ENCODE measurements at places on chromosomes 12 and 14.

- DNase-seq: no peak
These were observed 175.3 kb downstream of the TMEM121 start for GRCh38 chr14:105701456-105702274.

DNA sequence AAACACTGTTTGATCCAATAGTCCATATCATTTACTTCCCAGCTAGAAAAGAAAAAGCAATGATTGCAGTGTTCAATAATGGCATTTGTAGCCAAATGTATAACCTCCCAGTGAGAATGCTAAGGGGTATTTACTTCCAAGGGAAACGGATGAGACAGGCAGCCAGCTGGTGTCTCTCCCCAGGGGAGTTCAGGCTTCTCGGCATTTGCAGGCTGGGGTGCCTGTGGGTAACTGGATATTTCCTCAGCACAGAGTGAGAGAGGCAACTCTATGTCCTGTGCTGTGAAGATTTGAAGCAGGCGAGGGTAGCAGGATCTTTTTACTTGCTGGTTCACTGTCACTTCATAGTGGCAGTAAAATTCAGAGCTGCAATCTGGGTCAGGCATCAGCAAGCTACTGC, 1455.6 kb upstream of the TMEM132C start:
- DNase-seq: no peak

DNA sequence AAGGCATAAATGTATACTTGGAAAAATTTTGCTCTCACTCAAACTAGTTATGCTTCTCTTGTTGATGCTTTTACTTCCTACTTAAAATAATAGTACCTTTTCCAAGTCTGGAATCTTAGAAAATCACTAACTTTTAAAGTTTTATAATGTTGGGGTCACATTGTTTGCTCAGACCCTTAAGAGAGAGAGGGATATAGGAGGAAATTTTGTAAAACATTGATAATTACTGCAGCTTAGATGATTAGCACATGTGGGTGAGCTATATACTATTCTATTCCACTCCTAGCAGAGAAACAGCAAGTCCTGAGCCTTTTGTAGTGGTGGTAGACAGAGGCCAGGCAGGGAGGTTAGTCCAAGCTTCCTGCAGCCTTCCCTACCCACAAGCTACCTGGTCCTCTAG, 13.4 kb downstream of the EID3 start:
- no peak for DNase-seq

DNA sequence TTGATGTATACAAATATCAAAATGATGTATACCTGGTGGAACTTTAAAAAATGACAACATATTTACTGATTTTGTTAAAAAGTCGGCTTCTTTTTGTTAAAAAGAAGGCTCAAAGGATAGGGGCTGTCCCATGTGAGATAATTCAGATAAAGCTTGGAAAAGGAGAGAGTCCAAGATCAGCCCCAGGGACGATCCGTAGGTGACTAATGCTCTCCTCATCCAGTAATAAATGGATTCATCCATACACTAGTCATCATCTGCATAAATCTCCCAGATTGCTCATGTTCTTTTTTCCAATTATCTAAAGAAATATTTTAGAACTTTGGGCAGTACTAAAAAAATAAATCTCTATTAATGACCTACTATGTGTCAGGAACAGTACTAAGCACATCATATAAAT, 23.4 kb upstream of the FSCB start:
- no peak for DNase-seq

GRCh38 chr14:22460461-22461195, 128.4 kb downstream of the DAD1 start:
- no peak for DNase-seq

DNA sequence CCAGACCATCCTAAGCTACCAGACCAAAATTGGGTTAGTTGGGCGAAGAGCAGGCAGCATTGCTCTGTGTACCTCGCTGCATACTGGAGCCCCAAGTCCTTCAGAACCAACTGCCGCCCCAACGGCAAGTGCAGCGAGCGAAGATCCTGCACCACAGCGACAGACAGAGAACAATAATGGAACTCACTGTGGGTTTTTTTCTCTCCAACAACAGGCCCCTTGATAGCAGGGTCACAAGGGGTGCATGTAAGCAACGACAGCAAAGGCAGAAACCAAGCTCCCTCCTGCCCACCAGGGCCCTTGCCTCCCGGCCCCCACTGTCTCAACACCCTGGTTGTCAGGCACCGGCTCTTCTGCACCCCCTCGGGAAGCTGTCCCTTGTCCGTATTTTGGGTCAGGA, 39.0 kb downstream of the RNF34 start:
- no peak for DNase-seq

DNA sequence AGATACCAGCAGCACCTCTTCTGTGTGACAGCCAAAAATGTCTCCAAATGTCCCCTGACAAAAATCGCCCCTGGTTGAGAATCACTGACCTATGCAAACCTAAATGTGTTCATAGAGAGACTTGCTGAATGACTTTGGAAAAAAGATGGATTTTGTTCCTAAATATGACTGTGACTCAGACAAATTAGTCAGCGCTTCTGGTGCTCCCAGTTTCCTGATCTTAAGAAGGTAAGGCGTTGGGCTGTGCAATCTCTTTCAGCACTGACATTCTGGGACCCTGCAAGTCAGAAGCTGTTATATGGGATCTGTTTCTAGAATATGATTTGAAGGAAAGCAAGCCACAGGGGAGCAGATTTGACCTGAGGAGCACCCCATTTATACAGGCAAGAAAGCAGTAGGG, 90.6 kb upstream of the PWP1 start:
- no peak for DNase-seq

GRCh38 chr12:88993651-88994050, 358.6 kb downstream of the DUSP6 start:
- DNase-seq: no peak

- DNase-seq: no peak
These were observed 4.9 kb downstream of the VAMP1 start for GRCh38 chr12:6465467-6466183.

GRCh38 chr14:101460521-101460920, 100.8 kb upstream of the DIO3 start:
- no peak for DNase-seq

DNA sequence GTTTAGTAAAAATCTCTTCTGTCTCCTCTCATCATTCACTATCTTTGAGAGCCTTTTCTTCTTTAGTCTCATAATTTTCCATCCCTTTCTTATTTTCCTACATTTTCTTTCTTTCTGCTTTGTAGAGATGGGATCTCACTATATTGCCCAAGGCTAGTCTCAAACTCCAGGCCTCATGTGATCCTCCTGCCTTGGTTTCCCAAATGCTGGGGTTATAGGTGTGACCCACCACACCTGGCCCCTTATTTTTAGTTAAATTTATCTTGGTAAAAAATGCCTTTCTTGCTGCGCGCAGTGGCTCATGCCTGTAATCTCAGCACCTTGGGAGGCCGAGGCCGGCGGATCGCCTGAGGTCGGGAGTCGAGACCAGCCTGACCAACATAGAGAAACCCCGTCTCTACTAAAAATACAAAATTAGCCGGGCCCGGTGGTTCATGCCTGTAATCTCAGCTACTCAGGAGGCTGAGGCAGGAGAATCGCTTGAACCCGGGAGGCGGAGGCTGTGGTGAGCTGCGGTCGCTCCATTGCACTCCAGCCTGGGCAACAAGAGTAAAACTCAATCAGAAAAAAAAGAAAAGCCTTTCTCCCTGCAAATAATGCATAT, 996 bp downstream of the SLC2A3 start:
- no peak for DNase-seq

- no peak for DNase-seq
These were observed 24.1 kb upstream of the BCDIN3D start for GRCh38 chr12:49866859-49867569.

DNA sequence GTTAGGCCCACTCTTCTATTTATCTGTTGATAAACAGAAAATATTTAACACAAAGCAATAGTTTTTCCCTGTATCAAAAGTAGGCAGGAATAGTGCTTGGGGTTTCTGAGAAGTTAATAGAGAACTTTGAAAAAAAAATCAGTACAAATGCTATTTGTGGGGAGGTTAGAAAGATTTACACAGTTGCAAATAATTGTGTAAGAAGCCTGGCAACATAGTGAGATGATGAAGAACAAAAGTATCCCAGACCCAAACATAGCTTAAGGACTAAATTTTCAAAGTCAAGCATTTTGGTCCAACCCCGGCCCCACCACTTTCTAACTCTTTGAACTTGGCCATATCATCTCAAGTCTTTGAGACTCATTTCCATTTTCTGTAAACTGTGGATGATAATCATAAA, 687.5 kb upstream of the TMEM132C start:
- DNase-seq: no peak

GRCh38 chr12:52004042-52004648, 2.6 kb upstream of the TAMALIN start:
- no peak for DNase-seq
